CD4-positive, alpha-beta T cell treated with Interleukin-4 for 4 hours (primary cell): ENCODE measurements at places on chromosomes 16 and 17.

DNA sequence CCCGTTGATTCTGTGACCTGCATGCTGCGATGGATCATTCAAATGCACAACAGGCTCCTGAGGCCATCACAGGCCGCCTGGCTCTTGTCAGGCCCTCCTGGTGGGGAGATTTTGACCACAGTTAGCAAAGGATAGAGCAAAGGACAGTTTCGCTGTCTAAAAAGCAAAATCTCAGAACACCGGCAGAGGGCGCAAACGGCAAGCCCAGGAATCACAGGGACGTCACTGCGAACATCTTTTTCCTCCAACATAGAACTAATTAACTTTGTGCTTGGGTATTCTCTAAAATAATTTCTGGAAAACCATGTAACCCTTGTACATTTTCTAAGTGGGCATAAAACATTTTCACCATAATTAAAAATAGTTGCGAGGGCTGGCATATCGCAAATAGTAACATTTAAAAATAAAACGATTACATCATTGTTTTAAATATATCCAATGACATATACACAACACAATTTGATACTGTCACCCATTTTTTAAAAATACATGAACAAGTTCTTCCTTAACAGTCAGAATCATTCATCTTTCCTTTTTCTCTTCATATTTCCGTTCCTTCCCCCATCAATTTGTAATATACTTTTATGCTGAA lies 19.7 kb upstream of the SLC47A1 start:
- peak; percentile 67 for DNase-seq

DNA sequence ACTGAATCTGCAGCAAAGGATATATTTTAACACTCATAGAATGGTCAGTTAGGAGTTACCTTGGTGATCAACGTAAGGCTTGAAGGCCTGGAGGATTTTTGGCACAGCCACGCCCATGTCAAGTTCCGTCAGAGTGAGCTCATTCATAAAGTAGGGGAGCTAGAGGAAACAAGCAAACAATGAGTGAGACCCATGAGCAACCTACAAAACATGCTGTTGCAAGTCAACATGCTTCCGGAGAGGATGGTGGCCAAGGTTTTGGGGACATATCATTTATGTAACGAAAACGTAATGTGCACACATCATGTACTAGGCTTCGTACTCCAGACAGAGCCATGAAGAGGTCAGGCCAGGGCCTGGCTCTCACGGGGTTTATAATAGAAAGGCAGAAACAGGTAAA lies 41.1 kb upstream of the ERN1 start:
- no peak for DNase-seq

- DNase-seq, result no peak
Measured at GRCh38 chr17:77470800-77471733, 330.3 kb downstream of the SEC14L1 start.

DNA sequence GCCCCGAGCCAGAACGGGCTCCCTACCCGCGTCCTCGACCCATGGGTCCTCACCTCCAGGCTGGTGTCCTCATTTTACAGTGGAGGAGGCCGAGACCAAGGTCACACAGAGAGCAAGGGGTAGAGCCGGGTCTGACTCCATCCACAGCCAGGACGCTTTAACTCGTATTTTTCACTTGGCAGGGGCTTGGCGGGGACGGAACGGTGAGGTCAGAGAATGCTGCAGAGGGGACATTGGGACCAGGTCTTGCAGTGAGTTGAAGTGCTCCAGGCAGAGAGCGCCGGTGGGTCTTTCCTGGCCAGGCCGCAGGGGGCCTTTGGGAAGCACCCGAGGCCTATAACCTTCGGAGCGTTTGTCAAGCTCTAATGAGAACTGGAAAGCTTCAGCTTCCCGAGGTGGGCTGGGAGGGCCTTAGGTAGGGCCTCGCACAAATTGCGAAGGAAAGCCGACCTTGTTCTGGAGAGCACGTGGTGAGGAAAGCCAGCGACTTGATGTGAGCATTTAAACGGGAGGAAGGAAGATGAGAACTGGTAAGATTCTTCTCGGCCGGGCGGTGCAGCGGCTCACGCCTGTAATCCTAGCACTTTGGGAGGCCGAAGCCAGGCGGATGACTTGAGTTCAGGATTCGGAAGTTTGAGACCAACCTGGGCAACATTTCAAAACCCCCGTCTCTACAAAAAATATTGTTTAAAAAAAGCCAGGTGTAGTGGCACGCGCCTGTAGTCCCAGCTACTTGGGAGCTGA lies 908 bp upstream of the CLUH start:
- no peak for DNase-seq

GRCh38 chr17:29682987-29683386 lies 60.3 kb upstream of the CORO6 start:
- no peak for DNase-seq

DNA sequence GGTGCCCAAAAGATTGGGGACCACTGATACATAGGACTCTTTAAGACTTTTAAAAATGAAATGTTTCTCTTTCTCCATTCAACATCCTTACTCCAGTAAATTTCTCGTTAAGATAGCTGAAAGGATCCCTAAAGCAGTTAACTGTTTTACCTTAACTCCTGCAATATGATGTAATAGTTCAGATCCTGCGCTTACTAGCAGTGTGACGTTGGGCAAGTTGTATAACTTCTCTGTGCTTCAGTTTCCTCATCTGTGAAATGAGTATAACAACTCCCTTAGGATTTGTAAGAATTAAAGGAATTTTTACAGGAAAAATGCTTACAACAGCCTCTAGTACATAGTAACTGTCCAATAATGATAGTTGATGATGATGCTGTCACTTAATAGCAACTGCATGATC lies 158.9 kb downstream of the TANC2 start:
- DNase-seq, result no peak

GRCh38 chr16:67548265-67549126 lies 13.8 kb upstream of the CTCF start:
- DNase-seq, result no peak

- peak; percentile 77 for DNase-seq
Measured at GRCh38 chr16:80591071-80591915, 50.5 kb downstream of the DYNLRB2 start.

GRCh38 chr16:85460252-85461021 lies 152.7 kb upstream of the GSE1 start:
- DNase-seq, result no peak

DNA sequence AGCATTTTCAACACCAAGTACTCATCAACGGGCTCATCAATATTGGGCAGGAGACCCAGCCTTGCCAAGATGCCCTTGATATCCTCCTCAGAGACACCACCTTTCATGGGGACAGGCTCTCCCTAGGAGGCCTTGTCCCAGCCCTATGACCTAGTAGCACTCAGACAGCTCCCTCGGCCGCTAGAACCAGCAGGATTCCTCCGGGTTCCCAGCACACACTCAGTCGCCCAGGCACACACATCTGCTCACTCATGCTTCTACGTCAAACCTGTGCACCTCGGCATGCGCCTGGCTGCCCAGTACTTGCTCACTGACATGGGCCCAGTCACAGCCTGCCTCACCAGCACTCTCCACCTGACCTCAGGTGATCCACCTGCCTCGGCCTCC lies 17.0 kb downstream of the SRCIN1 start:
- no peak for DNase-seq

- DNase-seq, result no peak
Measured at GRCh38 chr17:11269210-11269609, 28.2 kb downstream of the SHISA6 start.

- no peak for DNase-seq
Measured at GRCh38 chr16:70337814-70338213, 8.9 kb upstream of the DDX19A start.

- no peak for DNase-seq
Measured at GRCh38 chr17:1073241-1073962, 76.5 kb downstream of the TIMM22 start.

- DNase-seq, result no peak
Measured at GRCh38 chr17:177155-177554, 4.3 kb downstream of the DOC2B start.

DNA sequence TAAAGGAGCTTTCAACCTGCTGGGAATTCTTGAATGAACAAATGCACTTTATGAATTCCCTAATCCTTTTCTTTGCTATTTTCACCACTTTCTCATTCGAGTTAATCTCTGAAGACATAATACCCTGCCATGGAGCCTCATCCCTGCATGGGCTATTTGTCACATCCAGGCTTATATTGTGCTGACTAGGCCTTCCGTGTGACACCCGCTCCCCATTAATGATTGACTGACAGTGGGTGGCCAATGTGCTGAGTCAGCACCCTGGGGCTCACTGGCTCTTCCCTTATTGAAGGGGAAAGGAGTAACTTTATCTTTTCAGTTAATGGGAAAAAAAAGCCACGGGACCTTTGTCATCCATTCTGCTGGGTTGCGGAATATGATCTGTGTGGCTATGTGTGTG lies 1024.8 kb upstream of the EEF2KMT start:
- DNase-seq, result no peak

DNA sequence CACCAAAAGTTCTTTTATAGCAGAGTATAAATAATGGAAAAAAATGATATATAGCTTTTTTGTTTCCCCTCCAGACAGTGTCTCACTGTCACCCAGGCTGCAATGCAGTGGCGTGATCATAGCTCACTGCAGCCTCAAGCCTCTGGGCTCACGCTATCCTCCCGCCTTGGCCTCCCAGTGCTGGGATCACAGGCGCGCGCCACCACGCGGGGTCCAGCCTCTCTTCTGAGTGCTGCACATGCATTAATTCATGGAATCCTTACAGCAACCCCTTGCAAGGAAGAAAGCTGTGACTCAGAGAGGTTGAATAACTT lies 18.0 kb upstream of the ZNF629 start:
- no peak for DNase-seq

- no peak for DNase-seq
Measured at GRCh38 chr17:62732125-62732524, 76.0 kb downstream of the MARCHF10 start.

DNA sequence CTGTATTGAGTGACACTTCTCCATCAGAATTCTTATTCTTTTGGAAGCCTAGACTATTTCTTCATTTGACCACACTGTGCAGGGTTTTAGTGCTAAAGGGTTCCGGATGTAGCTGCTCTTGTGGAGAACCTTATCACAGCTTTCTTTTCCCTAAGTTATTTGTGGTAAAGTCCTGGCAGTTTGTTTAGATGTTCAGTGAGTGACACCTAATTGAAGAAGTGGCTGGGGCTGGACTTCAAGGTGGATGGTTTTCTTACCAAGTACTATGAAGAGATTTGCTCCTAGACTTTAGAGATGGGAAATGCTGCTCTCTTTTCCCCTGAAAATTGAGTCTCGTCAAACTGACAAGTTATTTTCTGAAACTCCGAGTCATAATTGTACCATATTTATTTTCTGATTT lies 144.0 kb upstream of the TBX2 start:
- DNase-seq, result no peak

DNA sequence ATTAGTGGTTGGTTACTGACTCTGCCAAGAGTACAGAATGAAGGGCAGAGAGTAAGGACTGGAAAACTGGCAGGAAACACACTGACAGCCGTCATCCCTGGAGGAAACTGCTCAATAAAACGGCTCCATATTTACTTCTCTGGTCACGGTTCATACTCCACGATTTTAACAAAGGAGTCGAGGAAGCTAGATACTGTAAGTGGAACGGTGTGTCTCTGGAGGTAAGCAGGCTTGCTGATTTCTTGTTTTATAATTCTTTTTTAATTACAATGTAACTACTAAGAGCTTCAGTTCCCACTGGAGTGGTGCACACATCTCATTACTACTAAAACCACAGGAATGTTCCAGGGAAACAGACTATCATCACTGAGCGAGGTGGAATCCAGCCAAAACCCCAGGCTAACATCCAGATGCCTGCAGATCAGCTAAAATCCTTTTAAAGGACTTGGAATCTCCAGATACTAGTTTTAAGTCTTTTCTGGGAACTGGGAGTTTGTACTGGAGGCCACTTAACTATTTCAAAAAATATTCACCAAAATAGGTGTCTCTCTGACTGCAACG lies 17.8 kb downstream of the SERPINF1 start:
- no peak for DNase-seq

- peak; percentile 20 for DNase-seq
Measured at GRCh38 chr16:10965440-10966061, 21.2 kb downstream of the CLEC16A start.

DNA sequence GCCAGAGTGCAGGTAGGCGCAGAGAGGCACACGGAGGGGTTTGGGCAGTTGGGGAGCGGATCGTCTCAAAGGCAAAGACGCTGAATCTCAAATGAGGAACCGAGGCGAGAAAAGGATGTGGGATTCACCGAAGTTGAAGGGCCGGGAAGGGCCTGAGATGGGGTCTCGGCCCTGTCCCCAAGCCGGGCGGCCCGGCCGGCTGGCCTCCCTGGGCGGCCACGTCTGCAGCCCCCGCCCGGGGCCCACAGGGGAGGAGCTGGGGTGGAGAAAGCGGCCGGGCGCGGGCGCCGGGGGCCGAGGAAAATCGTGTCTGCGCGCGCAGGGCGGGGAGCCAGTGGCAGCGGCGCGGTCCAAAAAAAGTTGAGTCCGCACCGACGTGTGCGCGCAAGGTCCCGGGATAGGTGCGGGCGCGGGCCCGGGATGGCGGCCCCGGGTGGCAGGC lies 458 bp downstream of the SLC12A4 start:
- DNase-seq, result no peak

DNA sequence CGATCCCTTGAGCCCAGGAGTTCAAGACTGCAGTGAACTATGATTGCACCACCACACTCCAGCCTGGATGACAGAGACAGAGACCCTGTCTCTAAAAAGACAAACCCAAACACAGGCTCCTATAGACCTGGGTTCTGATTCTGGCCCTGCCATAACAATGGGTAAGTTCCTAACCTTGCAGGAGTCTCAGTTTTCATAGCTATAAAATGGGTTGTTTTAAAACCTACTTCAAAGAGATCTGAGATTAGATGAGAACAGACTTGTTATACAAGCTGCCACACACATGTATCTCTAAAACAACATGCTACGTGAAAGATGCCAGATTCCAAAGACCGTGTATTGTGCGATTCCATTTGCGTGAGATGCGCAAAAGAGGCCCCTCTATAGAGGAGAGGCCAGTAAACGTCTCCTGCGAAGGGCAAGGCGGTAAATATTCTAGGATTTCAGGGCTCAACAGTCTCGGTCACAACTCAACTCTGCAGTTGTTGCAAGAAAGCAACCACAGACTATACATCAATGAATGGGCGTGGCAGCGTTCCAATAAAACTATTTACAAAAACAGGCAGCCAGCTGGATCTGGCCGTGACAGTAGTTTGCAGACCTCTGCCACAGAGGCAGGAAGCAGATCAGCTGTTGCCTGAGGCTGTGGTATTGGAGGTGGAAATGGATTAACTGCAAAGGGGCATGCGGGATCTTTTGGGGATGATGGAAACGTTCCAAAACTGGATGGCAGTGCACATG lies 5.9 kb downstream of the CORO7 start:
- no peak for DNase-seq

- no peak for DNase-seq
Measured at GRCh38 chr17:1686086-1686485, 1.4 kb upstream of the PRPF8 start.

DNA sequence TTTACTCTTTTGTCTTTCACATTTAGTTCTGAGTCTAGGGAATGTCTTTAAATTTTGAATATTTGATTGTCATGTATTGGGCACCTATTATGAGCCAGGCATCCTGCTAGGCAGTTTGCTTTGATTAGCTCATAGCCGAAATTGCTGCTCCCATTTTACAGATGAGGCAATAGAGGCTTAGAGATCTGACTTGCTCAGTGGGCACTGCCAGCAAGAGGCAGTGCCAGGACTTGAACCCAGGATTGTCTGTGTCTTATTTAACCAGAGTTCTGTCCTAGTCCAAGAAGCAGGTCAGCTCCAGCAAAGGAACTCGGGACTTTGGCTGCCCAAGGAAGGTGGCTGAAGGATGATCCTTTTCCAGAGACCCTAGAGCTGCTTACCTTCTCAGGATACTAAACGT lies 24.5 kb downstream of the BEAN1 start:
- no peak for DNase-seq

- peak; percentile 24 for DNase-seq
Measured at GRCh38 chr17:40518401-40519088, 17.1 kb upstream of the TNS4 start.
